ENCODE measurements at places on chromosomes 3 and 15.

GRCh38 chr3:11306817-11307589 lies 34.8 kb downstream of the ATG7 start:
- DNase-seq: no peak

GRCh38 chr3:107938143-107938542 lies 152.7 kb downstream of the CD47 start:
- DNase-seq: no peak

DNA sequence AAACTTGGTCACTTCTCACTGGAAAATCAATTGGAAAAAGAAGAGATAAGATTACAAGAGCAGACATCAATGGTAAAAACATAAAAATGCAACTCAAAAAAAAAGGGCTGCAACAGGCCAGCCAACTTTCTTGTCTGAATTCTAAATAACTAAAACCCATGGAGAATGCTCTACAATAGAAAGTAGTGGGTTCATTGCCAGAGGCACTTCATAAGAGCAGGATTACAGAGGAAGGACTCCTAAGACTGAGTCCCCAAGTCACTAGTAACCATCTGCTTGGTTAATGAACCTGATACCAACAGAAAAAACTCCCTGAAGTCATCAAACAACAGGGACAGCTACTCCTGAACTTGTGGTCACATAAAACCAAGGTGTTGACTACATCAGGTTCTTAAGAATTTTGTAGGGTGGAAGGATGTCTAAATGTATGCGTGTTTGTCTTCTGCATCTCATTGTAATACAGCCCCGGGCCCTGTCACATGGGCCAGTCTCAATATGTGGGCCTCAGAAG lies 148.6 kb downstream of the IMPG2 start:
- no peak for DNase-seq

GRCh38 chr15:65877749-65878148 lies 8.5 kb downstream of the RAB11A start:
- DNase-seq: no peak

DNA sequence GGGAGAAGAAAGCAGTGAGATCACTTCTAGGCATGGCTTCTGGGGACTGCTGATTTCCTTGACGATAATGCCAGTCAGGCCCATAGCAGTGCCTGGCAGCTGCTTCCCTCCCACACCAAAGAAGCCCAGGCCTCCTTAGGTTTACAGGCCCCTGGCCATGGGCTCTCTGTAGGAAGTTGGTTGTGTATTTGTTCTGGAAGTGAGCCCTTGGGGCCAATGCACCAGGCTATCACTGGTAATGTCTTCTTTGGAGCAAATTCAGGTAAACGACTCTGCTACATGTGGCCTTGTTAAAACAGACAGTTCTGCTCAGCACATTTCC lies 89.3 kb downstream of the CCNL1 start:
- DNase-seq: no peak

DNA sequence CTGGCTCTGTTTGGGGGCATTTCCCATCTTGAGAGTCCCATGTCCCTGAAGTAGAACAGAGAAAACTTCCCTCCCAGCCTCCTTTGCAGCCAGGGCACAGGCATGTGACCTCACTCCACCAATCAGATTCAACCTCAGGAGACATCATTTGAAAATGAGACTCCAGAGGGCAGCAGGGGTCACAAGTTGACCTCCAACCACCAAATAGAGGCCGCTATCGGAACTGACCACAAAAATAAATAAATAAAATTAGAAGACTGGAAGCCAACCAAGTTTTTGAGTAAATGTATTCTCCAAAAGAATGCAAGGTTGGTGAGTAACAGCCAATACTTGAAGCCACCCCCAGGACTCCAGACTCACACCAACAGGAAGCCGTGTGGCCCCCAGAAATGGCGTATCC lies 106.5 kb downstream of the CHSY1 start:
- no peak for DNase-seq

GRCh38 chr15:68426116-68426515 lies 5.8 kb downstream of the ITGA11 start:
- DNase-seq: no peak
